ENCODE measurements at places on chromosomes 3 and 15.
A peak's percentile ranks its signal among the peaks of the same experiment; 100 is the strongest.

- no peak for DNase-seq
Observed at GRCh38 chr3:72413228-72413627, 435.0 kb downstream of the SHQ1 start.

DNA sequence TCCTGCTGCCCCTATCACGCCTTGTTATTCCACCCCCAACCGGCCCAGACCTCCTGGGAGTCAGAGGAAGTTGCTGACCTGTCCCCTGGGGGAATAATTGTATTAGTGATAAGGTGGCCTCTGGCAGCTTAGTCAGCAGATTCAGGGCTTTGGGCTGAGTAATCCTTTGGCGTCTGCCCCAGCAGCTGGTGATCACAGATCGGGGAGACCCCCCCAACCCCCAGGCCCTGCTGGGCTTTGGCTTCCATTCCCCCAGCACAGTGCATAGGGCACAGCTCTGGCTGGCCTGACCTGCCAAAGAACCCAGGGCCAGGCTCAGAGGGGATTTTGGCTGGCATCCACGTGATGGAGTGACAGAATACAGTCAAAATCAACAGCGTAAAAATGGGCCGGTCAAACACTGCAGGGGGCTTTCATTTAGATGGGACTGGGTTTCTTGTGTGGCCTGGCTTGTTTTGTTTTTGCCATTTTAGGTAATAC, 3.9 kb upstream of the NR2E3 start:
- peak; percentile 72 for DNase-seq

DNA sequence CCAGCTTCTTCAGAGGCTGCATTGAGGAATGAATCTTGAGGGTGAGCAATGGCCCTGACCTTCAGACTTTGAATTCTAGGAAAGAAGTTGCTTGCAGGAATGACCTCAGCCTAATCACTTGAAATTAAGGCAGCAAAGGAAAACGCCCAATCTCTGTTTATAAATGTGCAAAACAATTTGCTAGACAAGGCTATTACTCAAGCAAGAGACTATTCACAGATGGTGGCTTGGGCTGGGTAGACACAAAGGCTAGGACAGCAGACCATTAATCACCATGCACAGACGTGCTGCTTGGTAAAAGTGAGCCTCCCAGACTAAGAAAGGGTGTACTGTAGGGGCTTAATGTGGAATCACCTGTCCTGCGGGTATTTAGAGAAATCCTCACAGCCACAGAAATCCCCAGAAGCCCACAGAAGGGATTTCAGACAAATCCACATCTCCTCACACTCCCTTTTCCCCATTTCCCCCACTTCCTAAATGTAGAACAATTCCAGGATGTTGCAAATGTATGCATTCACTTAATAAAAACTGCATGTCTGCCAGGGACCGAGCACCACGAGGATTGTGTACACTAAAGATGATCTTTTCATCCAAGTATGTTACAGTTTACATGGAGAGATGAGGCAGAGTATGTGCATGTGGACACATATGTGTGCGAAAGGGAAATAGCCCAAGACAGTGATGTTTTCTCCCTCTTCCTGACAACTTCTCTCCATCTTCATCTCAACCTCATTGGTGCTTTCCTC, 259.5 kb downstream of the THSD4 start:
- no peak for DNase-seq

DNA sequence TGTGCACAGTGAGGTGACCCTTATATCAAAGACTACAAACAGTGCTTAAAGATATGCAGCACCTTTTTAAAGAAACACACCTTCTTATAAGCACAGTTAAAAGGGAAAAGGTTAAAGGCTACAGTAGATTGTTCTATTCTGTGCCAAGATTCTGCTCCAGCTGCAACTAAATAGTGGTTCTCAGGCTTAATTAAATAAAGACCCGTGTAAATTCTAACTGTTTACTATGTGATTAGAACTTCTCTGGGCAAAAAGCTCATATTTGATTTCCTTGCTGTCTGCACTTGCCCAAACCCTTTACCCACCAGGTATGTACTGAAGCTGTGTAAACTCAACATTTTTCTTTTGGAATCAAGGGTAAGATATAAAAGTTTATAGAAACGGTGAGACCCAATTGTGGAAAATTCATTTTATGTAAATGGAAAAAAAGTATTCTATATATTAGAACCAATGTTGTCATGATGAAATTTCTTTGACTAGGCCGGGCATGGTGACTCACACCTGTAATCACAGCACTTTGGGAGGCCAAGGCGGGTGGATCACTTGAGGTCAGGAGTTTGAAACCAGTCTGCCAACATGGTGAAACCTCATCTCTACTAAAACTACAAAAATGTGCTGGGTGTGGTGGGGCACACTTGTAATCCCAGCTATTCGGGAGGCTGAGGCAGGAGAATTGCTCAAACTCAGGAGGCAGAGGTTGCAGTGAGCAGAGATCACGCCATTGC, 230.6 kb downstream of the MECOM start:
- no peak for DNase-seq
